ENCODE measurements at places on chromosomes 11 and 22.

GRCh38 chr22:29184849-29185490 lies 20.7 kb upstream of the EMID1 start:
- DNase-seq, result no peak

- no peak for DNase-seq
Observed at GRCh38 chr11:107042748-107043147, 24.5 kb upstream of the GUCY1A2 start.

DNA sequence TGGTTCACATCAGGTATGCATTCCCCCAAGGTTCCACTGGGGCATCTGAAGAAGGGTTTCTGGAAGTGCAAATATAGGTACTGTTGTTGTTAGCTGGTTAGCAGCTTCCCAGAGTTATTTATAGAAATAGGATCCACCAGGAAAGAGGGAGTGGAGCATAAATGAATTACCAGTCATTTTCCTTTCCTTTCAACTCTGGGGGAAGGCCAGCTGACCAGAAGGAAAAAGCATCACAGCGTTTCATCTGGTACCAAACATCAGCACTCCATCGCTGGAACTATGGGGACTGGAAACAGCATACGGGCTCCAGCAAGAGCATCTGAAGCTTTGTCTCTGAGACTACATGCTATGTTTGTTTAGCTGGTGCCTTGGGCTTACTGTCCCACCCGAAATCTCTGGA lies 378.2 kb upstream of the NARS2 start:
- no peak for DNase-seq

DNA sequence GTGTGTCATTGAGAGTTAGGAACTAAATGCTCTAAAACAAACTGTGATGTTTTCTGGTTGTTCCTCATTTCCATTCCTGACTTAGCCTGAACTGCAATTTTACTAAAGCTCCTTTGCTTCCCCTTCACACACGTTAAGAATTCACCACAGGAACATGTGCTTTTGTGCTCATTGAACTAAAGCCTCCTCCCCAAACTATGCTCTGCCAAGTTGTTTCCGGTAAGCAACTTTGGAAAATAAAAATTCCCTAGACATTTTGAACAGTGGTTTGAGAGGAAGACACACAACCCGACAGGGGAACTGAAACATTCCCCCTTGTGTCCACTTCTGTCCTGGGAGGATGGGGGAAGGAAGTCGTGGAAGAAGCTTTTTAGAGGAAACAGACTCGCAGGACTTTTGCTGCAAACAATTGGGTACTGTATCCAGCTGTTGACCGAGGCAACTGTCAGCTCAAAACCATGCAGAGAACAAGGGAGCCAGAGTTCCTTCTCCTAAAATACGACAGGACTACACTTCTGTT lies 66.9 kb downstream of the GAB2 start:
- DNase-seq, result no peak

DNA sequence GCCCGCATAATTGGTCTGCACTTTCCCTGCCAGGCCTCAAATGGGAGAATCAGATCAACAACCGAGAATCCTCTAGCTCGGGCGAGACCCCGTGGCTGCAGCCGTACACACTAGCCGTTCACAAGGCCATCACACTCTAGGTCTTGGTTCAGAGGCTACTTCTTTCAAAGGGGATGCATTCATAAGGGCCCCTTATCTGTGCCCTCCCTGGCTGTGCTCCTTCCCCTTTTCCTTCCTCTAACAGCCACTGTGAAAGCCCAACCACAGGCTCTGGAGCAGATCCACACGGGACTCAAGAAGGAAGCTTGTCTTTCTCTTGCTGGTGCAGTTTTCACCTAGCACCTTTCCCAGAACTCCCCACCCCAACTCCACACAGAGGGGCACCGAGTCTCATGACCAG lies 24.5 kb downstream of the SMIM38 start:
- no peak for DNase-seq

Data from psoas muscle (tissue), 8 donors.